ENCODE measurements at places on chromosomes 11 and 22. TPM values are rescaled to one million over a fixed set of nuclear protein-coding genes. Genes with fewer than 3 reads are reported as not detected.

Gene RAB39A
- total RNA-seq: not detected

GRCh38 chr11:70099578-70100279, 21.6 kb downstream of the ANO1 start:
- no peak for ATAC-seq

- ATAC-seq: peak; percentile 88
These were observed 75.9 kb downstream of the BARX2 start for GRCh38 chr11:129451524-129451923.

DNA sequence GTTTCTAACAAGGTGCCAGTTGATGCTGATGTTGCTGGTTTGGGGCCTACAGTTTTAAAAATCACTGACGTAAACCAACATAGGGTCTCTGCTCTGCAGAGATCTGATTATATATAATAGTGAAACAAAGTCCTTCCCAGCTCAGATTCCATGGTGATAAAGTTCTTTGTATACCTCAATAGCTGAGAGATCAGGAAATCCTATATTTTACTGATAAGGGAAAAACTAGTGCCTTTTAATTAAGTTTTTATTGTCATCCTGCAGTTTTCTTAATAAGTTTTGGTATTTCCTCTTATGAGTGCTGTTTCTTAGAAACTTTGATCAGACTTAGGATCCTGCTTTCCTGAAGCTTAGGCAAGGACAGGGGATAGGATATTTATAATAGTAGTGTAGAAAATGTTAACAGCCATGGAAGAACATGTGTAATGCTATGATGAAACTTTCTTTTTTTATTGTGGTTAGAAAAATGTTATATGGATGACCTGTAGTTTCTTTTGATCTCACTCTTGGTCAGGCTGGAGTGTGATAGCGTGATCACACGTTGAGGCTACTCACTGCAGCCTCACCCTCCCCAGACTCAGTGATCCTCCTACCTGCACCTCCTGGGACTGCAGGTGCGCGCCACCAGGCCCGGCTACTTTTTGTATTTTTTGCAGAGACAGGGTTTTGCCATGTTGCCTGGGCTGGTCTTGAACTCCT, 14.1 kb downstream of the CAPRIN1 start:
- ATAC-seq: peak; percentile 48

DNA sequence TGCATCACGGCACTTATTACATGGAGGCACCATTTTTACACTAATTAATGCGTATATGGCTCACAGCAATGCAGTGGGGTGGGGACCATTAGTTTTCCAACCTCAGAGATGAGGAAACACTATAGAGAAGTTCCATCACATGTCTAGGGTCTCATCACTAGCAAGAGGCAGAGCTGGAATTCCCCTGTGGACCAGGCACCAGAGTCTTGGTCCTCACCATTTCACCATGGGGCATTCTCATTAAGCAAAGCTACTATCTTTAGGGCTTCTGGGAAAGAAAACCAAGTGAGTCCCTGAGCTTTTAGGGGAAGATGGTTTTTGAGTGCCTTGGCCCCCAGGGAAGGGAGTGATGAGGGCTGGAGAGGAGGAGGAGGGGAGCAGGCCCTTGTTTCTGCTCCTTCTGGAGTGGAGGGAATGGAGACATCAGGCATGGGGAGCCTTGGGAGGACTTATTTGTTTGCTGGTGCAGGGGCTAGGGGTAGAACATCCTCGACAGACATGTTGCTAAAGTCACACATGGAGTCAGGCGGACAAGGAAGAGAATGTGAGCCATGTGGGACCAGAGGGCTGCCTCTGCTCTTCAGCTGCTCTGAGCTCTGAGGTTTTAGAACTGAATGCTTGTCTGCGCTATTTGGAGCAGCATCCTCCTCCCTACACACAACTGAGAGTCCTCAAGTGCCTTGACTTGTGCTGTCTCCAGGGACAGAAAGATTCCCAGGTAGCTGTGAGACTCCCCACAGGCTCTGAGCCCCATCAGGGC, 40.3 kb upstream of the ZBED5 start:
- no peak for ATAC-seq

DNA sequence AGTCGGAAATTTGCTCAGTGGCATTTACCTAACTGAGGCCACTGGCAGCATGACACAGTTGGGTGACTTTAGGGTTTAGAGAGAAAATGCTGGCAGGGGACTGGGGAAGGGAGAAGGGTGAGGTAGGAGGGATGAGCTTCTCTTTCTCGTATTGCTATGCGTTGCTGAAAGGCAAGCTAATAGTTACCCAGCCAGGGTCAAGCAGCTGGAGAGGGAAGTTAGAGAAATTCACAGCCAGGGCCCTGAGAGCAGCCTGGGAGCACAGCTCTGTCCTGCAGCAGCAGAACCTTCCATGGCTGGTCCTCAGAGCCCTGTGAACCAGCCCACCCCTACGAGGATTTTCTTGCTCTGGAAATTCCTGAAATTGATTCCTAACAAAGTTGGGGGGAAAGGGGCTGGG, 679.6 kb downstream of the NTM start:
- ATAC-seq: no peak

DNA sequence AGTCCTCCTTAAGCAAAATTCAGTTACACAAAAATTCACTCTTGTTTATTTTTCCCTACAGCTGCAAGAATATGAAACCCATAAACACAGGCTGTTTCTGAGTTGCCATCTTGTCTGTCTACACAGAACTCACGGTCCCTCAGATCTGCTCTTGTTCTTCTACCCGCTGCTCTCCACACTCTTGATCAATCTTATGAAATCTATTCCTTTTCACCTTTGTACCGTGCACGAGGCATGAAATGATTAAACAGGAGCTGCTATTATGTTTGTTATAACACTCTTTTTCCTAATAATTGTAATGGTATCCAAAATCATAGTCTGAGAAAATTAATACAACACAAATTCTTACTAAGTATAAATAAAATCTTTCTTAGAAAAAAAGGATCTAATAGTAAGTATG, 266.1 kb upstream of the PITPNB start:
- ATAC-seq: no peak

Gene VPREB3
- 0.84 TPM for total RNA-seq

DNA sequence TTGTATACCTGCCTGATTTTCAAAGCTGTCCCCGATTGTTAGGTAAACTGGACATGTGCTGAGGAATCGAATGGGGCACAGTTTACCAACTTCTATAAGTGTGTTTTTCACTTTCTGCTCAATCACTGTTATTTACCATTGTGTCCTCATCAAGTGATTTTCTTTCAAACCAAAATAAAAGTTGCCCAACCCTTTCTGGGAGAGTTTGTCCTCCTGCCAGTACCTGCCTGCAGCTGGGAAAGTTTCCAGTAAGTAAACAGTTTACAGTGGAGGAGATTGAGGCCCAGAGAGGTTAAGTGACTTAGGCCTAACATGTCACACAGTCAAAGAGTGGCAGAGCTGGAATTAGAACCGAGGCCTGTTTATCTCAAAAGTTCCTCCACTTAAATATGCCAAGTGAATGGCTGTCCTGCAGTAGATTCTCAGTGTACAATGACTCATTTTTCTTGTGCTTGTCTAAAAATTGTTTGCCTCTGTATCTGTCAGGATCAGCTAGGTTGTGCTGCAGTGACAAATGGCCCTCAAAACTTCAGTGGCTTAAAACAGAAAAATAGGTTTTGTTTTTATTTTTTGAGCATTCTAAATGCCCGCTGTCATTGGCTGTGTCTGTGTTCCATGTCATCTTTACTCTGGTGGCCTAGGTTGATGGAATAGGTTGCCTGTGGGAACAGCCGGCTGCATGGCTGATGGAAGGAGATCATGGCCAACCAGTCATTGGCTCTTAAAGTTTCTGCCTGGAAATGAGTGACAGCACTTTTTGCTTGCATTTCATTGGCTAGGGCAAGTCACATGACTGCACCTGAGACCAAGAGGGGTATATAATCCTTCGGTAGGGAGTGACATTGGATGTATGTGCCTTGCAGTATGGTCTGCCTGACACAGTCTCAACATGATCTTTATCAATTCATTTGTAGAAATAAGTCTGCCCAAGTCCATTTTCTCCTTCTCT, 61.8 kb upstream of the CRYBB3 start:
- ATAC-seq: peak; percentile 51

Gene OR52A1
- total RNA-seq: not detected

Data from esophagus mucosa (tissue), 1 donor.